ENCODE measurements at places on chromosomes 7 and 10. TPM values are rescaled to one million over a fixed set of nuclear protein-coding genes. Genes with fewer than 3 reads are reported as not detected.

DNA sequence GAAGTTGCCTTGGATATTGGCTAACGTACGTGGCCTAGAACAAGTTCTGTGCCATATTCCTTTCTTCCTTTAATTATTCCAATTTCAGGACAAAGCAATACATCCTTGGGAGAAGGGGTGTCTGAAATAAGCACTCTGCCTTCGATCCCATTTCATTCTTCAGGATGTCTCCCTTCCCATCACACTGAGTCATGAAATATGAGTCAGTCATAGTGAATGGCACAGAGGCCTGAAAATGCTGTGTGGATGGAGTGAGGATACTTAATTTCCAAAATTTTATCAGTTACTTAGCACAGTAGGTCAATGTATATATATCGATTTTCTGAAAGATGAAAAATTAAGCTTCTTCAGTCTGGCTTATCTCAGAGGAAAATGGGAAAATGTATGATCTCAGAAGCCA is 19.5 kb downstream of the EVX1 start:
- H3K27ac ChIP-seq: no peak overlapping the region
- no peaks in the 10 kb centered on the region for H3K27me3 ChIP-seq
- no peaks in the 10 kb centered on the region for H3K4me1 ChIP-seq
- DNase-seq: no peak
- H3K4me3 ChIP-seq: no peak overlapping the region
- no peaks in the 10 kb centered on the region for H3K36me3 ChIP-seq

DNA sequence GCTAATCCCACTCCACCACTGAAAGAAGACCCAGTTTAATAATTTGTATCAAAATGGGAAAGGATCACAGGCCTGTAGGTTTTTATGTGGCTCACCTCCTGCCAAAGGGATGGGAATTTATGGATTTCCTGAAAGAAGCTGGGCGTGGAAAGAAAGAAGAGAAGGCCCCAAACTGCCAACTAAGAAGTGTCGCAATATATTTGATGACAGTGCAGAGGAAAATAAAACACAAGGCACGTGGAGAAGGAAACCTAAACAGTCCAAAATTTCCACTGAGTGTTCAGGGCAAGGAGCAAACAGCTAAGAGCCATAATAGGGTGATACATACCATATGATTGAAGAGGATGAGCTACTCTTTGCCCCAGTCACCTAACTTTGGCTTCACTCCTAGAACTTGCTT is 667.2 kb downstream of the GATA3 start:
- H3K27me3 ChIP-seq: no peaks in the 10 kb centered on the region
- no peaks in the 10 kb centered on the region for H3K4me1 ChIP-seq
- no peak overlapping the region for H3K4me3 ChIP-seq
- H3K36me3 ChIP-seq: no peaks in the 10 kb centered on the region
- DNase-seq: no peak
- H3K27ac ChIP-seq: no peak overlapping the region

GRCh38 chr7:76048668-76048988 is 722 bp downstream of the MDH2 start:
- peaks cover 21% of the 10 kb centered on the region for H3K36me3 ChIP-seq
- H3K4me1 ChIP-seq: peaks cover 49% of the 10 kb centered on the region
- H3K27me3 ChIP-seq: no peaks in the 10 kb centered on the region

- no peaks in the 10 kb centered on the region for H3K27me3 ChIP-seq
- H3K36me3 ChIP-seq: no peaks in the 10 kb centered on the region
- H3K4me3 ChIP-seq: no peak overlapping the region
- H3K27ac ChIP-seq: no peak overlapping the region
- H3K4me1 ChIP-seq: peaks cover 17% of the 10 kb centered on the region
Observed at GRCh38 chr7:151677581-151678226, 158.0 kb upstream of the RHEB start.

- H3K27ac ChIP-seq: peak overlapping the region; percentile 66
- DNase-seq: no peak
- H3K27me3 ChIP-seq: no peaks in the 10 kb centered on the region
- H3K4me3 ChIP-seq: no peak overlapping the region
- H3K36me3 ChIP-seq: no peaks in the 10 kb centered on the region
Observed at GRCh38 chr10:71242622-71243009, 30.2 kb downstream of the UNC5B start.

- no peaks in the 10 kb centered on the region for H3K27me3 ChIP-seq
- no peaks in the 10 kb centered on the region for H3K36me3 ChIP-seq
- no peak overlapping the region for H3K27ac ChIP-seq
- DNase-seq: no peak
- no peak overlapping the region for H3K4me3 ChIP-seq
- H3K4me1 ChIP-seq: no peaks in the 10 kb centered on the region
Observed at GRCh38 chr10:77478247-77478961, 159.2 kb downstream of the KCNMA1 start.

DNA sequence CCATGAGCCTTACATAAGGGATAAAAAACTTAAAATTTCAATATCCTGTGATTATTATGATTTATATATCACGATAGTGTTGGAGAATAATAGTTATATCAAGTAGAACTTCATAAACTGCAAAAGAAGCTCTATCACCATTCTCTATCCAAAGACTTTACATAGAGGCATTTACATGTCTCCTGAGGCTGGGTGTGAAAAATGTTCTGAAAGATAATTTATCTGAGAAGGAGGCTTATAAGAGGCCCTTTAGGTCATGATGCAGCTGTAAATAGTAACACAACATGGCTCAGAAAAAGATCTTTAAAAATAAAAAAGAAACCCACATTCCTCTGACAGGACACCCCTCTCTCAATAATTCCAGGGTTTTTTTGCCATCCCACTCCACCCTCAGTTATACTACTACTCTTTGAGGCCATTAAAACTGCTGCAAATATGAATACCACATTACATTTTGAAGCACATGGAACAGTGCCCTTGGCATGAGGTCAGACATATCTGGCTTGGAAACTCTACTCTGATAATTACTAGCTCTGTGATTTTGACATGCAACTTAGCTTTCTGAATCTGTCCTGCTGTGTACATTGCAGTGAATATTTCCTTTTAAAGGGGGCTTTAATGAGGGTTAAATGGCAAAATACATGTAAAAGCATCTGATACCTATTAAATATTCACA is 55.5 kb downstream of the SLC16A12 start:
- DNase-seq: no peak
- no peaks in the 10 kb centered on the region for H3K36me3 ChIP-seq
- H3K27ac ChIP-seq: peak overlapping the region; percentile 74
- H3K4me1 ChIP-seq: peaks cover 25% of the 10 kb centered on the region
- H3K4me3 ChIP-seq: no peak overlapping the region
- no peaks in the 10 kb centered on the region for H3K27me3 ChIP-seq

The PDGFA gene
- 55.5 TPM for total RNA-seq

The AGR2 gene
- total RNA-seq: 6.3 TPM

The DUSP5 gene
- total RNA-seq: 6.8 TPM

The KLLN gene
- total RNA-seq: not detected

The TBL2 gene
- 15.7 TPM for total RNA-seq

The LGI1 gene
- not detected for total RNA-seq

The PNLIPRP1 gene
- not detected for total RNA-seq

Measured in upper lobe of left lung (tissue), 6 donors.